ENCODE measurements at places on chromosomes 16 and 17.
A peak's percentile ranks its signal among the peaks of the same experiment; 100 is the strongest.

- no peak for DNase-seq
Measured at GRCh38 chr16:89338863-89339262, 121.4 kb downstream of the ZNF778 start.

GRCh38 chr17:81335773-81336157 lies 40.7 kb upstream of the SLC38A10 start:
- no peak for DNase-seq

- no peak for DNase-seq
Measured at GRCh38 chr17:63531022-63531965, 8.1 kb downstream of the KCNH6 start.

DNA sequence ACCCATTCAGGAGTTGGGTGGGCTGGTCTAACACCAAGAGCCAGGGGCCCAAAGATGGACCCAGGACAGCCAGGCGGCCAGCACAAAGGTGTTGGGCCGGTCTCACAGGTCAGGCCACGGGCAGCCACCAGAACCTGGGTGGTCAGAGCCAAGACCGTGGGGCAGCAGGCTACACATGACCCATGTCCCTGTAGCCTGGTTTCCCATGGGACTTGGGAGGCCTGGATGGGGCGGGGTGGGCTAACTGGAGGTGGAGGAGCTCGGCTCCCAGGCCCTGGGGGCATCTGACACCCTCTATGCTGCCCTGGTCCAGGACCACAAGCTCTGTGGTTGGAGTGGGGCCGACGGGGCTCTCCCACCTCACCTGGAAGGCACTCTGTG lies 17.2 kb downstream of the CTU2 start:
- DNase-seq, result no peak

GRCh38 chr17:72843591-72843990 lies 248.9 kb downstream of the SLC39A11 start:
- no peak for DNase-seq

- no peak for DNase-seq
Measured at GRCh38 chr17:19274893-19275292, 37.7 kb downstream of the EPN2 start.

DNA sequence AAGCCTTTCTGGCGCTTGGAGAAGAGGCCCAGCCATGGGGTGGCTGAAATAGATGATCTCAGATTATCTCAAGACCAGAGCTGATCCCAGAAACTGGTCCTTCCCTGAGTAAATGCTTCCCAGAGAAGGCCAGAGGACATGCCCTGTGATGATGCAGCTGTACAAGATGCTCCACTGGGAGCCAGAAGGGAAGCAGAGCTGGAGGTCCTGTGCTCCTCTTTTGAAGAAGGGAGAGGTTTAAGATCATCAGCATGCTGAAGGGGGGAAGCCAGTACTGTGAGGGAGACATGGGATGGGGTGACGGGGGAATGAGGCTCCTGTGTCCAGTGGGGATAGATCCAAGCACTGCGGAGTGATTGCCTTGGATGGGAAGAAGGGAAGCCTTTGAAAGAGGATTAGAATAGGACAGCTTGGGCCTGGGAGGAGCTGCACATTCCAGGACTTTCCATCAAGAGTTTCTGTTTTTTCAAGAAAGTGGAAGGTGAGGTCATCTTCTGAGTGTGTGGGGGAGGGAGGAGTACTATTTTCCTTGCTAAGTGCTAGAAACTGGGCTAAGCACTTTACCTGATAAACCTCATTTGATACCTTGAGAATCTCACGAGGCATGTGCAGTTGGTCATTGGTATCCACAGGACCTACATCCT lies 16.4 kb upstream of the ALOX15B start:
- no peak for DNase-seq

DNA sequence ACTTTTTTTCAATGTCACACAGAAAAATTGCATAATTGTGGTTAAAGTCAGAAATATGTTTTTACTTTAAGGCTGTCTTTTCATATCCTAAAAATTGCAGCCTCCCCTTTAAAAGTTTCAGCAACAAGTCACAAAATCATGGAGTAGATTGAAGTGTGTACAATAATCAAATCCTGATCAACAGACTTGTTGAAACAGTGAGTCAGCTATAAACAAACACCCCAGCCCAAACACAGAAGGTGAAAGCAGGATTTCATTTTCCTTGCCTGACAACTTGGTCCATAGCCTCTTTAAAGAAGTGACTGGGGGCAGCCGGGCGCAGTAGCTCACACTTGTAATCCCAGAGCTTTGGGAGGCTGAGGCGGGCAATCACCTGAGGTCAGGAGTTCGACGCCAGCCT lies 59.9 kb downstream of the WNT3 start:
- DNase-seq, result no peak

DNA sequence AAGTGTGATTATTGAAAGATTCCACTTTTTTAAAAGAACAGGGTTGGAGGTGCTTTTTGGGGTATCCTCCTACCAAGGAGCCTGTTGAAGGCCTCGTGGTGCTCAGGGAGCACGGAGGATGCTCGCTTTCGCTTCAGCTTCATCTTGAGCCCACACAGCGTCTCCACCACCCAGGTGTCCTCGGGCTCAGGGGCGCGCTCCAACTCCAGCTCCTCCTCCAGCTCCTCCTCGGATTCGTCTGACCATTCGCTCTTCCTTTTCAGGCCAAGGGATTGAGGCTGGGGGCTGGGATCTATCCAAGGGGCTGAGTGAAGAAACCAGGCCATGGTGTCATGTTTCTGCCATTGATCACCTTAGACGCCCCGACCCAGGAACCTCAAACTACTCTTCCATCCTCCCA lies 1.2 kb downstream of the SPDYE4 start:
- no peak for DNase-seq

- no peak for DNase-seq
Measured at GRCh38 chr17:39628655-39629493, 2.1 kb downstream of the PPP1R1B start.

DNA sequence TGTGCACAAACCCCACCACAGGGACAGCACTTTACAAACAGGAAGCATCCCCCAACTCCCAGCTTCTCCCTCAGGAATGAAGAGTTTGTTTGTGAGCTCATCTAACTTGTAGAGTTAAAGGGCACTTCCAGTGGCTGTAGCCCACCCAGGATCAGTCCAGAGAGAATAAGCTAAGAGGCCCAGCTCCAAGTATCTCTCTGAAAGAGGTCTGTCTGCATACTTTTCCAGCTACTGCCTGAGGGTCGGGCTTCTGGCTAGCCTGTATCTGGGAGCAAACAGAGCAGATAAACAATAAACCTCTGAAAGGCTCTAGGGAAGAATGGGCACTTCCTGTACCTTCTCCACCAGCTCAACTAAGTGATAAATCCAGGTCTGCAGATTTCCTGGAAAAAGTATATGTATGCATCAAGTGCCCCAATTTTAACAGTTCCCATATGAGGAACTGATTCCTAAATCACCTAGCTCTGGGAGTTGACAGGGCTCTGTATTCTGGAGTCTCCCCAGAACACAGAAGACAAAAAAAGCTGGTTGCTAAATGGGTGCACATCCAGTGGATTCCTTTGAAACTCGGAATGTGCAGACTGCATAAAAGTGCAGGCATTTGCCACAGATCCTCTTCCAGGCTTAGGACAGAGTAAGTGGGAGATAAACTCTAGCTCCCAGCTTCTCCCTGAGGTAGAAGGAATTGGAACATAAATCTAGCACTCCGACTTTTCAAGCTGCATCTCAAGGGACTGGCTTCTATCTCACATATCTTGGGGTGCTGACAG lies 37.1 kb upstream of the MYLK3 start:
- DNase-seq, result no peak

DNA sequence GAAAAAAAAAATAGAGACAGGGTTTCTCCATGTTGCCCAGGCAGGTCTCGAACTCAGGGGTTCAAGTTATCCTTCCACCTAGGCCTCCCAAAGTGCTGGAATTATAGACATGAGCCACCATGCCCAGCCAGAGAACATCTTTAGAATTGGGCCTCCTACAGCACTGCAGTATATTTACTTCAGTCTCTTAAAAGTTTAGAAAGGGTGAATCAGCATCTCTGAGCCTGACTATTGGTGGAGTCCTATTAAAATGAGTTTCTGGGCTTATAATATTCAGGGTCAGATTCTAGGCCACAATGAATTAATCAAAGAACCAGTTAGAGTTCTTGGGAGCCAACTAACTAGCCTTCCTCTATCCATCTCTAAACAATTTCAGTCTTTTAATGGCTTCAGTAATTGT lies 22.8 kb downstream of the TADA2A start:
- no peak for DNase-seq

GRCh38 chr17:38720941-38721340 lies 9.2 kb upstream of the CISD3 start:
- no peak for DNase-seq

DNA sequence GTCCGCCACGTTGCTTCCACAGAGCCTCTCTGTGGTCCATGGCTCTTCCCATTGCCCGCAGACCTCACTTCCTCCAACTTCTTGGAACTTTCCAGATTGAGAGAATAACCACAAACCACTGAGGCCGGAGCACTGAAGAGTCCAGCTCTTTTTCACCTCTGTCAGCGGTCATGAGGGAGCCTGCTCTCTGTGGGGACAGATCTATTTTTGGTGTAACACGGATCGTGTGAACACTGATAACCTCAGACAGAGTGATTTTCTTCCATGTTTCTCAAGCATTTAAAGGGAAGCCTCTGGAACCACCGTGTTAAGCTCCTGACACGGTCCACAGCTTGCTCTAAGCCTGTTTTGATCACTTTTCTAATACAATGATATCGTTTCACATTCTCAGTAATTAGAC lies 49.7 kb downstream of the NTN1 start:
- DNase-seq, result no peak

- DNase-seq, result no peak
Measured at GRCh38 chr16:14449790-14450480, 180.1 kb downstream of the PARN start.

- no peak for DNase-seq
Measured at GRCh38 chr17:3712811-3713463, 10.8 kb upstream of the HASPIN start.

GRCh38 chr17:4998732-4999429 lies 1.1 kb downstream of the KIF1C start:
- no peak for DNase-seq

DNA sequence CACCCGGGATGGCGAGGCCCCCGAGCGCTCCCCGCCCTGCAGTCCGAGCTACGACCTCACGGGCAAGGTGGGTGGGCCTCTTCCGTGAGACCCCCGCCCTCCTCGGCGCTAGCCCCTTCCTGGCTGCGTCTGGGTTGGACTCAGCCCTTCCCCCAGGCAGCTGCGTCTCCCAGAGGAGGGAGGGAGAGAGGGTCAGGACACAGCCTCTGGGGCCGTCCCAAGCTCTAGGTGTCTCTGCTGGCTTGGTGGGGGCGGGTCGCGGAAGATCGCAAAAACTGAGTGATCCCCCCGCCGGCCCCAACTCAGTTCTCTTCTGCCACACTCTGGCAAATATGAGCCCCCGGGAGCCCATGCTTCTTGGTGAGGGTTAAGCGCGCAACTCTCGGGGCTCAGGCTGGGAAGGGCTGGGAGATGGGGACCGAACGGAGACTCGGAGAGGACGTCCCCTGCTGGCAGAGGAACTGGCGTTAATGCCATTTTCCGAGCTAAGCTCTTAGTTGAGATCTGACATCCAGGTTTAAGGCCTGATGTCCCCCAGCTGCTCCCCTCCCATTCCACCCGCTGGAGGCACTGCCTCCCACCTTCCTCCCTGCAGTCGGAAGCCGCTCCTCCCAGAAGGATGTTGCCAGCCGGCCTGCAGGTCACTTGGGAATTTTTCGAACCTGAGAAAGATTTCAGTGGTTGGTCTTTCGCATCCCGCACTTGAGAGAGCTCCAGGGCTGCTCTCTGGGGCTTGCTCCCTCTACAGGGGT lies 419 bp downstream of the RAB37 start:
- DNase-seq, result no peak

- no peak for DNase-seq
Measured at GRCh38 chr16:4301177-4301576, 14.7 kb upstream of the GLIS2 start.

DNA sequence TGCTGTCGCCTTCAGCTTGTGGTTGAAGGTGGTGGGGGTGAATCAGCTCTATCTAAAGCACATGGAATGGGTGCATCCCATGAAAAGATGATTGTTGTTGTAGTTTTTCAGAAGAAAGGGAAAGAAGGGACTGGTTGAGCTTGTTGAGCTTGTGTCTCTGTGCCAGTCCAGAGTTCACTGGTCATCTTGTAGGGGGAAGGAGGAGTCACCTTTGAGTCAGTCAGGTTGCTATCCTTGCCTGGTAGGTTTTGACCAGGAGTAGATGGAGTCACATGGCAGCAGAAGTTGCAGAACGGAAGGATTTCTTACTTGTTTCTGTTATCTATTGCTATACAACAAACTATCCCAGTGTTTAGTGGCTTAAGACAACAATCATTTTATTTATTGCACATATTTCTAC lies 73.3 kb downstream of the PLCG2 start:
- no peak for DNase-seq

- DNase-seq, result no peak
Measured at GRCh38 chr16:87927195-87927562, 9.2 kb downstream of the CA5A start.

- DNase-seq, result peak; percentile 52
Measured at GRCh38 chr17:58344791-58345157, 7.2 kb downstream of the SUPT4H1 start.

DNA sequence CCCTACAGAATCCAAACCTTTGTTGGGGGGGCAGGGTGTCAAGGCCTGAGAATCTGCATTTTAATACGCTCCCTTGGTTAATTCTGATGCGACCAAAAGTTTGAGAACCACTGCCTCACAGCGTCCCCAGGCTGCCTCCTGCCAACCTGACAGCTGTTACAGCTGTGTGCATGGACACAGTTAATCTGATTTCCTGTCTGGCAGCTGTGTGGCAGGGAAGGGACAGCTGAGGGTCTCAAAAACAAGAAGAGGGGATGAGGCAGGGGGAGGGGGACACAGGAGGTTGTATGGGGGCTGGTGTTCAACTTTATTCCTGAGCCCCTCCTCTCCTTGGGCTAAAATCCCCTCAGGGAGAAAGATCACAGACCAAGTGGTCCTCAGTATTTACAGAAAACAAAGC lies 17.5 kb downstream of the HDAC5 start:
- DNase-seq, result no peak

DNA sequence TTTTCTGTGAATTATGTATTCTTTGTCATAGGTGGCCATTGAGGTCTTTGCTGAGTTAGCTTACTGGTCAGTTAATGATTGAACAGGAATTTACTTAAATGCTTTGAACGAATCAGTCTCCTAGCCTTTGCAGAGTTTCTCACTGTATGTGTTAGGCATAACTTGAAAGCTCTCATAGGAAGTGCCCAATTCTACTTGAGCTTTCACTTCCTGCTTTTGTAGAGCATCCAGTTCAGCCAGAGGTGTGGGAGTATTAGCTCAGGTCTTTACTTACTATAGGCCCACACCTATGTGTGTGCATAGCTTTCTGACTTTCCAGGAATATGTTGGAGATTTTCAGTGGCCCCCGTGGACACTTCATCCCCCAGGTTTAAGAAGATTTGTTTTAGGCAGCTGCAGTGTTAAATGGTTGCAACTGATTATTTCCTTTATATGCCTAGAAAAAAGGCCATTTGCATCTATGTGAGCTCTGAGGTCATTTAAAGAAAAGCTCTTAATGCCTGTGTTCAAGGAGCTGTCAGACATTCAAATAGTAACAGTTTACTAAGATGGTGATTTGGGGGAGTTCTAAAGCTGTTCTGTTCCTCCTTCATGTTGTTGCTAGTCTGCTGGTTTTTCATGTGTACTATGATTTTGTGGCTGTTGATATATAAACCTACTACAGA lies 62.3 kb downstream of the PHKB start:
- no peak for DNase-seq

Data from activated CD4-positive, alpha-beta T cell treated with anti-CD3 and anti-CD28 coated beads for 1 hour (primary cell).